GM12878 (cell line): ENCODE measurements at places on chromosomes 16 and 17.
A peak's percentile ranks its signal among the peaks of the same experiment; 100 is the strongest.

GRCh38 chr16:964356-965035, 6.3 kb downstream of the LMF1 start:
- no peak for DNase-seq

DNA sequence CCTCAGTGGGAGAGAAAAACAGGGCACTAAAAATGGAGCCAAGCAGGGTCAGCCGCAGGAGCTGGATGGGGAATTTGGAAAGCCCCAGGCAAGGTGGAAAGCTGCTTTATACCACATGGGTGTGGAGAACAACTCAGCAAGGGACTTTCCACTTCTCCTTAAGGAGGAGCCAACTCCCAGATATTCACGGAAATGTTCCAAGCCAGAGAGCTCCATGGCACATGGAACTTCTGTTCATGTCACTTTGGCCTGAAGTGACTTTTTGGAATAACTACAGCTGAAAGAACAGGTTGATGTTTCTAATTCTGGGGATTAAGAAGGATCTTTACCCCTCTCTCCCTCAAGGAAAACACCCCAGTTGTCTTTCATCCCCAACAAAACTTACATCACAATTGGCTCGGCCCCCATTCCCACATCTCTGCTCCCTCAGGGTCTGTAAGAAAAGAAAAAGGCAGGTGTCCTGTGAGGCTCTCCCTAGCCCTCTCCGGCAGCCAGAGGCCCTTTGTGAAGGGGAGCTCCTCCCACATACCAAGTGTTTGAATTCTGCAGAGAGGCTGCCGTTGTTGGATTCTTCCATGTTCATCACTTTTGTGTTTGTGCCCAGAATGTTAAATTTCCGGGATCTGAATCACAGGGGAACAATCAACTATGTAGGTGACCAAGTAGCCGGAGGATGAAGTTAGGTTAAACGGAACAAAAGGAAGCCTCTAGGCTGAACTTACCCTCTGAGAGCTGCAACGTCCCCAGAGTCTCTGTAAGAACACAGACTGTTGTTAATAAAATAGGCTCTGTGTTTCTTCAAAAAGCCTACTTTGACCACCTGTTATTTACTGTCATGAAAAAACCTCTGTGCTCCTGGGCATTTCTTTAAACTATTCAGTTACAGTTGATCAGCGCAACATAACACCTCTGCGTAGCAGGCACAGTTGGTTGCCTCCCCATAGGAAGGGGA, 41.0 kb downstream of the STAT5A start:
- DNase-seq: no peak

DNA sequence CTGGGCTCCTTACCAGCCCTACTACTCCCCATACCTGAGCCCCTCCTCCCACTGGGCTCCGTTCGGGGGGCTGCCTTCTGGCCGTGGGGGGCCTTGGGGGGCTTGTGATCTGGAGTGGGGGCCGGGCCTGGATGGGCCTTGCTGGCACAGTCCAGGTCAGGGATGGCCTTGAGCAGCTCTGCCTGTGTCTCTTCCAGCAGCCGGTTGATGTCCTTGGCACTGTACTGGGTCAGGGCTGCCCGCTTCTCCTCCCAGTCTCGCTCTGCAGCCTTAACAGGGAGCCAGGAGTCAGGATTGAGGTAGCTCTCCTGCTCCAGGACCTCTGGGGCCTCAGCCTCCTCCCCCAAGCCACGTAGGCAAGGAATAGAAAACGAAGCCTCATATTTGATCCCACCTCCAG, 54.6 kb downstream of the SRCIN1 start:
- no peak for DNase-seq

- no peak for DNase-seq
These were observed 1.5 kb downstream of the DLX3 start for GRCh38 chr17:49993423-49994060.

DNA sequence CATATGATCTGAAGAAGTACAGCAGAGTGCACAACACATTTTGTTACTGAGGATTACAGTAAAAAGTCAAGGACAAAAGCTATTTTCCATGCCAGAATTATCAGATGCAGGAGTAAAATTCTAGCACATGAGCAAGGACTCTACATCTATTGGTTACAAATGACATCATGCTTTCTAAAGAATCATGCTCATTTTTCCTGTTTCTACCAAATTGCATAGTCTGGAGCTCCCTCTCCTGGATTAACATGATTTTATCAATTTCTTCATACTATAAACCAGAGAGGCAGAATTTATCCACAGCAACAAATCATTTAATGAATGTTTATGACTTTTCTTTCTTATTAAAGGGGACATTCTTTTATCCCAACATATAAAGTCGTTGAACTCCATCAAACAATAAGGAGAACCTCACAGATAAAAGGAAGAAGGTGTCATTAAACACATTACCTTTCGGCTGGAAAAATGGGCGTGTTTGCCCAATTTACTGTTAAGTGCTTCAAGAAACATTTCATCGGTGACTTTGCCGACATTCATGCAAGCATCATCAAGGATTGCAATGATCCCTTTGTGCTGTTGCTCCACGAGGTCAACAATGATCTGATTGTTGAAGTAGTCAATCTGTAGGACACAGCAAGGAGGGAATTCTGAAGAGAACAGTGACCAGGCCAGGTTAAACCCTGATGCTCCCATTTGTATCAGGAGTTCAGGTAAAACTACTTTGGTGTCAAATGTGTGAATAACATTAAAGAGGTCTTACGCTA, 121.7 kb downstream of the MYO1D start:
- DNase-seq: no peak

GRCh38 chr16:18801145-18801972, at the start of gene ARL6IP1:
Gene ARL6IP1 (minus strand): TSS chr16:18801549. CDS start chr16:18801466, 83 bp downstream.
- DNase-seq: peak; percentile 95

GRCh38 chr16:3854750-3855541, 25.6 kb downstream of the CREBBP start:
- DNase-seq: no peak

DNA sequence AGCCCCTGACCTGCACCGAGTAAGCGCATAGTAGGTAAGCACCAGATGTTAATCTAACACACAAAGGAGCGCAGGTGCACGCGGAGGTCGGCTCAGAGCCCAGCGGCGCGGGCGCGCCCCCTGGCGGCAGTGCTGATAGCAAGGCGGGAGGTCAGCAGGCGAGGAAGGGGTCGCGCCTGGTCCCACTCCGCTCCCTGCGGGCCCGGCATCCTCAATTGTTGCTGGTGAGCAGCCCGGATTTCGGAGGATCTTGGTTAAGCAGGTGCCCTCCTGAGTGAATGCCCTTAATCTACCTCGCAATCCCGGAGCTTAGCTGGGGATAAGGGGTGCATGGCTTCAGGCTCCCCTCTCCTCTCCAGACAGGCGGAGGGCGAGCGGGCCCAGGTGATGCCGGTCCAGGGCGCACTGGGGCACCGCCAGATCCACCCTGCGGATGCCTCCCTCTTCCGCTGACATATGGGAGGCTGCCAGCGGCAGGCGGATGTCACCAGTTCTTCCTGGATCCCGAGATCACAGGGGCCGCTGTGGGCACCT, 4.0 kb upstream of the WNT3 start:
- no peak for DNase-seq

GRCh38 chr16:79703066-79703465, 102.5 kb upstream of the MAF start:
- no peak for DNase-seq

DNA sequence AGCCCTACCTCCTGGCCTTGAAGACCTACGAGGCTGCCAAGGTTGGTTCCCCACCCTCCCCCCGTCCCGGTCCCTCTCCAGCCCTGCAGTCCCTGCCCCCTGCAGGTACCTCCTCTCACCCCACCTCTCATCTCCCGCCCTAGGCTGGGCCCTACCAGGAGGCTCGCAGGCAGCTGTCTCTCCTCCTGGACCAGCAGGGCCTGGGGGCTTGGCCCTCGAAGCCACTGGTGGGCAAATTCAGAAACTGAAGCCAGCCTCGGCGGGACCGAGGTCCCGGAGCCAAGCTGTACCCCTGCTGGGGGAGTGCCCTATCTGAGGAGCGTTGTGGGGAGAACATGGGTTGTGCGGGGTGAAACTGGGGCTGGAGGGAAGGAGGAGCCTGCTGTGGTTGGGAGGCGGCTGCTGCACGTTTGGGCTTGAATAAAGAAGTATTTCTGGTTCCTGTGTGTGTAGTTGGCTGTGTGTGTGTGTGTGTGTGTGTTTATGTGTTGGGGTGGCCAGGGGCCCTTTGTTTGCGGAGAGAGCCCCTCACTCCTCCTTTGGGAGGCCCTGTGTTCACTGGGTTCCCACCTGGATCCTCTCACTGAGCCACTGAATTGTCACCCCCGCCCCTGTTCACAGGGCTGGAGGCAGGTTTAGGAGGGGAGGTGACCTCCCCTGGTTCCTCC, 5.9 kb downstream of the ADAD2 start:
- no peak for DNase-seq

GRCh38 chr17:42817866-42818265, 6.2 kb downstream of the BECN1 start:
- no peak for DNase-seq

GRCh38 chr16:42069-42457, 11.3 kb downstream of the POLR3K start:
- DNase-seq: no peak

DNA sequence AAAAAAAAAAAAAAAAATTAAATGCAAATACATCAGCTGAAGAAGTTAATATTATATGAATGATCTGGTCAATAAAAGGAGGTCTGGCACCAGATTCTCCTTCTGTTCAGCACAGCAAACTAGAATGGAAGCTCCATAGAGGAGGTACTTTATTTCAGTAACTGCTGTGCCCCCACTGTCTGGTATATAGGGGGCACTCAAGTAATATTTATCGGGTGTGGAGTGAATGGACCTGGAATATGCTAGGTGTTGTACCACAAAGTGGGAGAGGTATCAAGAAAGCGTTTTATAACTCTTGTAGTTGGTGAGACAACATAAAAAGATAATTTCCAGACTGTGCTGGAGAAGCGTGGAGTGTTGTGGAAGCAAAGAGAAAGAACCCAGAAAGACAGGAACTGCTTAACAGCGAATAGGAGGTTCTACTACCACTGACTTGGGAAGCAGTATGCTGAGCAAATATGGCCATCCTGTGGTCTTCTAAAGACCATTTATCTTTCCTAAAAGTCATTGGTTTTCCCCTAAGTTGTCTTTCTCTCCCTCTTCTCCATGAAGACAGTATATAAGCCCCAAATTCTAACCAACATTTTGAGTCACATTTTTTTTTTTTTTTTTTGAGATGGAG, 12.2 kb upstream of the PRKCA start:
- DNase-seq: no peak

DNA sequence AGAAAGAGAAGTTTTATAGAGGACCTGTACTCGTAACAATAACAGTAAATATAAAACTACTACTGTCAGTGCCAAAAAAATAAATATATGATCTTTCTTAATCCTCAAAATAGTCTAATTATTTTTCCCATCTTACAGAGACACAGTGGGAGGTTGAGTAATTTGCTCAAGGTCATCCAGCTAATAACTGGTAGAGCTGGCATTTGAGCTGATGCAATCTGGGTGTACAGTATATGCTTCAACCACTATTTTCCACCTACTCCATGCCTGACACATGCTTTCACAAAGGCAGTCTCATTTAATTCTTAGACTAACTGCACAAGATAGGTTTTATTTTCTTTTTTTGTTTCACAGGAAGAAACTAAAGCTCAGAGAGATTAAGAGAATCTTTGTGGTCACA, 33.6 kb downstream of the PIGL start:
- no peak for DNase-seq

GRCh38 chr17:63685041-63685440, 14.9 kb downstream of the LIMD2 start:
- DNase-seq: no peak

GRCh38 chr17:43554857-43555256, 8.7 kb upstream of the ETV4 start:
- no peak for DNase-seq

- no peak for DNase-seq
These were observed 1.4 kb downstream of the MCRIP2 start for GRCh38 chr16:643050-643368.

- no peak for DNase-seq
These were observed 21.0 kb upstream of the PITPNA start for GRCh38 chr17:1583556-1583955.

DNA sequence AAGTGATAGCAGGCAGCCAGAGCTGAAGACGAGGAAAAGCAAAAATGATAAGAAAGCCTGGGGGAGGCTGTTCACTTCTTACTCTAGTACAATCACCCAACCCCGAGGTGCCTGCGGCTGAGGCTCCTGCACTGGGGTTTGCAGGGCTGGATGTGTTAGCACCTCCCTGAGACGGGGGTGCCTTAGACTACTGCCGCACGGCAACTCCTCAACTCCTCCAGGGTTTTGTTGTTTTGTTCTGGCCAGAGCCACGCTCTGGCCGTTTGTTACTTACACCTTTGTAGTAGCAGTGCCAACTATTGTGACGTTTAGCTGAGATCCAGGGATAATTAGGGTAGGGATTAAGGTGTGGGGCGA, 51.5 kb downstream of the LDHD start:
- no peak for DNase-seq

DNA sequence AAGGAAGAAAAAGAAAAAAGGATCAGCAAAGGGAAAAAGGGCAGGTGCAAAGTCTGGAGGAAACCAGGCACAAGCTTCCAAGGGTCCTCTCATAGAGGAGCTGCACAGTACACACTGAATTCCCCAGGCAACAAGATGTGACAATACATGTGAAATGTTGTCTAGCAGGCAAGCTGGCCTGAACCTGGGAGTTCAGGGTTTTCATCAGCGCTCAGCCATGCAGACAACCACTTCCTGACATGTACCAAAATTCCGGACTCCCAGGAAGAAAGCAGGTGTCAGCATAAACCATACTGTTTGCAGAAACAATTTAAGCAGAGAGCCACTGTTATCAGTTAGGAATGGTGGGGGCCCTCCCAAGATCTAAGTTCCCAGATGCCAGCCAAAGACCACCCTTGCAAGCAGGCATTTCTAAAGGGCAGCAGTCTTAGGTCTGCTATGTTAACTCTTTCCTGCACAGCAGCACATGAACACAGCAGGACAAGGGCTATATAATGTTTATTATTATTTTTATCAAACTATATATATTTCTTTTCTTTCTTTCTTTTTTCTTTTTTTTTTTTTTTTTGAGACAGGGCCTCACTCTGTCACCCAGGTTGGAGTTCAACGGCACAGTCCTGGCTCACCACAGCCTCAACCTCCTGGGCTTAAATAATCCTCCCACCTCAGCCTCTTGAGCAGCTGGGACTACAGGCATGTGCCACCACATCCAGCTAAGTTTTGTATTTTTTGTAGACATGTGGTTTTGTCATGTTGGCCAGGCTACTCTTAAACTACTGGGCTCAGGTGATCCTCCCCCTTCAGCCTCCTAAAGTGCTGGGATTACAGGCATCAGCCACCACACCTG, 10.1 kb downstream of the TK2 start:
- DNase-seq: no peak

GRCh38 chr17:57670769-57671569, 74.1 kb downstream of the CCDC182 start:
- DNase-seq: no peak

DNA sequence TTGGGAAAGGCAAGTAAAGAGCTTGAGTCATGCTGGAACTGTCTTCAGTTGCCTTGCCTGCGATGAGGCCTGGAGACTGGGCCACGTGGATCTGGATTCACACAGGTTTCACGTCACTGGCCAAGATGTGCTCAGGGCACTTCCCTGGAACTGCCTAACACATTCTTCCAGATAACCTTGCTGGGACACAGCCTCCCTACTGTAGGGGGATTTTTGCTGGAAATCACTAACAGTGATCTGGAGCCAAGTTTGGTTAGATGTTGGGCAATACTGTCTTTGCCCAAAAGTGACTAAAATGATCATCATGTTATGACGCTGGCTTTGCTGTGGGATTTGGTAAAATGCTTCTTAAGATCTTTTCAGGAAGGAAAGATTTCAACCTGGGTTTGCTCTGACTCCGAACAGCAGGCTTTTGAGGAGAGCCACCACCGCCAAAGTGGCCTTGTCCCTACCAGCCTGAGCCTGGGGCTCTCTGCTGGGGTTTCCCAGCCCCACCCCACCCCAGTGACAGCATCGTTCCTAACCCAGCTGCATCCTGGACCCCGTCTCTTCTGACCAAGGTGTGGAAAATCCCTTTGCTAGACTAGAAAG, 14.7 kb downstream of the C1QTNF1 start:
- no peak for DNase-seq
